ENCODE measurements at places on chromosomes 12 and 14.

DNA sequence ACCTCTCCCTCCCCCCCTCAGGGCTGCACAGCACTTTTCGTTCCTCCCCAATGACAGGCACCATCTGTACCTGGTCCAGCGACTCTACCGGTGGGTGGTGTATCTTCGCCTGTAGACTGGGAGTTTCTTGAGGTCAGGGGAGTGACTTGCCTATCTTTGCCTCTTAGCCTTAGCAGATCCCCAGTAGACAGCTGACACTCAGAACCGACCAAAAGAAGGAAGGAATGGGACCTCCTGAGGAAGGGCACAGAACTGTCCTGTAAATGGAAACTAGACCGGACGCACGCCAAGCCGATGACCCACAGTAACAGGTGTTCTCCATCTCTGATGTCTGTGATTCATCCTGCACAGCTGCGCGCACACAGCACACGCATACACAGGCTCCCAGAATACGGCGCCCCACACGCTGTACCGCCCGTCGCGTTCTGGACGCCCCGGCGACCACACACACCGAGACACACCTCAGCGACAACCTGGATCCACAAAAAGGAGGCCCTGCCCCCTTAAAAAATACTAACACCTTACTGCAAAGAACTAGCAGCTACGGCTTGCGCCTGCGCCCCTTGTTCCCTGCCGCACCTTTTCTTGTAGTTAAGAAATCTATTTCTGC, 673 bp upstream of the TTC9 start:
- no peak for DNase-seq

DNA sequence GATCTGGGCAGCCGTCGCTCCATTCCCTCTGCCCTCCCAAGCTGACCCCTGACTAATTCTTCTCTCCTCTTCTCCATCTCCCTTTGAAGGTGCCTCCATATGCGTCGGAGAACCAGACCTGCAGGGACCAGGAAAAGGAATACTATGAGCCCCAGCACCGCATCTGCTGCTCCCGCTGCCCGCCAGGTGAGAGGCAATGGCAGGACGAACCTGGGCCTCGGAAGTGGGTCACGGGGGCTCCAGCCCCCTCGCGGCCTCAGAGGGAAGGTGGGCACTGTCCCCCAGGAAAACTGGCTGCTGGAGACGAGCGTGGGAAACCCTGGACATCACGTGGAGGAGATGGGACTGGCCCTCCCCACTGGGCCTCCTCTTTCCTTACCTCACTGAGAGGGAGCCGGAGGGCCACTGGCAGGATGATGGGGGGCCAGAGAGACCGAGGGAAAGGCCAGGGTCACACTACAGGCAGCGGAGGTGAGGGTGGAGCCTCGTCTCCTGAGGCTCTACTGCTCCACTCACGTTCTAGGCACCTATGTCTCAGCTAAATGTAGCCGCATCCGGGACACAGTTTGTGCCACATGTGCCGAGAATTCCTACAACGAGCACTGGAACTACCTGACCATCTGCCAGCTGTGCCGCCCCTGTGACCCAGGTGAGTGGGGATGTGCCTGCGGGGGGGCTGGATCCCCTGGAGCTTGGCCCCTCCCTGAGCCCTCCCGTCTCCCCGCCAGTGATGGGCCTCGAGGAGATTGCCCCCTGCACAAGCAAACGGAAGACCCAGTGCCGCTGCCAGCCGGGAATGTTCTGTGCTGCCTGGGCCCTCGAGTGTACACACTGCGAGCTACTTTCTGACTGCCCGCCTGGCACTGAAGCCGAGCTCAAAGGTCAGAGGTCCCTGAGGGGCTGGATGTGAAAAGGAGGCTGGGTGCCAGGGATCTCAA, 806 bp downstream of the LTBR start:
- no peak for DNase-seq

DNA sequence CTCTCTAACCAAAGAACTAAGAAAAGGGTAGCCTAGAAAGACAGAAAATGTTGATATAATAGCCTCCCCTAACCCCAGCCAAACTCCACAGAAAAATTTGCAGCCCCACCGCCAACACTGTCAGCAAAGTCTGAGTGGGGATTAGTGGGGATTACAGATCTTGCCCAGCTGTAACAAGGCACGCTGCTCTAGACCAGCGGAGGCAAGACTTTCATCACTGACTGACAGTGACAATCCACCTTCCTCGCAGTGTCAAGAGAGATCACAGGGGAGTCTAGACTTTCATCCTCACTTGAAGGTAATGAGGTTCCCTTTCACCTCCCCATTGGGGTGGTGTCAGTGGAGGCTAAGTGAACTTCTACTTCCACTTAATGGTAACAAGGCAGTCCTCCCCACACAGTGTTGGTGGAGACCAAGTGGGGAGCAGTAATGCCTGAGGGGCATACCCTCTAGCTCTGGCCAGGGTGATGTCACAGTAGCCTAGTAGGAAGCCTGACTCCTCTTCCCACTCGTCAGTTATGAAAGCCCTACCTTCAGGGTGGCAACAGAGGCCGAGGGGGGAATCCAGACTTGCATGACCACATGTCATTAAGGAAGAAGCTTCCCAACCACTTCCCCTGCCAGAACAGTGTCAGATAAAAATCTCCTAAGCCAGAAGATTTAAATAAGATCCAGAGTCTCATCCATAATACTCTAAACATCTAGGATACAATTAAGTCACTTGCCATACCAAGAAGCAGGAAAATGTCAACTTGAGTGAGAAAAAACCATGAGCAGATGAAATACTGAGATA, 91.7 kb upstream of the RASSF8 start:
- no peak for DNase-seq

DNA sequence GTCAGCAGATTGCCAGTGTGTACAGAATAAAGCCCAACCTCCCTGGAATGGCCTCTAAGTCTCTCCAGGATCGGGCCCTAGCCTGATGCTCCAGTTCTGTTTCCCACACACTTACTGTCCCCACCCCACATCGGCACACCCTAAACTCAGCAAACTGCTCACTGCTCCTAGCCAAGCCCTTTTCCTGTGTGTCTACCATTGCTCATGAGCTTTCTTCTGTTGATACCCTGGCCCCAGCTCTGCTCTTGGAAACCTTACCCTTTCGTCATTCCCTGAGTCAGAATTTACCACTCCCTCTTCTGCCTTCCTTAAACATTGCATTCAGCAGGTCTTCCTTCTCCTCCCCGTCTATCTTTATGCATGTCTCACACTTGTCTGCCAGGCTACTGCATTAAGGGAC, 158.9 kb downstream of the TMX1 start:
- no peak for DNase-seq

All from activated gamma-delta T cell treated with anti-CD3 and anti-CD28 coated beads, Interleukin-2, amount 50 U/mL, for 16 hours (primary cell).